ENCODE measurements at places on chromosomes 3 and 15.

DNA sequence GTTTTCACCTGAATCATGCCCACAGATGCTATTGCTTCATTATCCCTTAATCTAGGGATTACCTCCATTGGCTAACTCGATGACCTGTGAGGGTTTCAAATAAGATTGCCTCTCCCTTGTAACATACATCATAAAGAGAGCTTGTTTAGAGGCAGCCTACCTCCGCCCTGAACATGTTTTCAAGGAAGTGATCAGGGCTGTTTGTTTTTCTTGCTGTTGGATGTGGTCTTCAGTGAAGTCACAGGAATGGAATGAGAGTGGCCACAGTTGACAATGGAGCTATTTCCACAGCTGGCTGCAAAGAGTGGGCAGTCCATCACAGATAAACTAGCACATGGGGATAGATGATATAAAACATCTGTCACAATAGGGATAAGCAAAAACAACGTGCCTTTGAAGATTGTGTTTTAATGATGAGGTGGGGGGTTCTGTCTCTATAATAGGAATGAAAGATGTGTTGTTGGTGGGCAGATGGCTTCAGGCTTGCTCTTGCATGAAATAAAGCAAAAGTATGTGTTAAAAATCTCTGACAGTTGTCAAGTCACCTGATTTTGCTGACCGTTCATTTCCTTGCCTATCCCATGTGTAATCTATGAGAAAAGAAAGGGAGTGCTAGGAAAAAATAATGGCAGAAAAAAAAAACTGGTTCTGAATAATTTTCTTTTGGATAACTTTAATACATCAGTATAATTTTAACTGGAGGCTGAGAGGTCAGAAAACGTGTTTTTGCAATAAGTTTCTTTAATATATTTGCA, 642.3 kb downstream of the RBMS3 start:
- DNase-seq = no peak

DNA sequence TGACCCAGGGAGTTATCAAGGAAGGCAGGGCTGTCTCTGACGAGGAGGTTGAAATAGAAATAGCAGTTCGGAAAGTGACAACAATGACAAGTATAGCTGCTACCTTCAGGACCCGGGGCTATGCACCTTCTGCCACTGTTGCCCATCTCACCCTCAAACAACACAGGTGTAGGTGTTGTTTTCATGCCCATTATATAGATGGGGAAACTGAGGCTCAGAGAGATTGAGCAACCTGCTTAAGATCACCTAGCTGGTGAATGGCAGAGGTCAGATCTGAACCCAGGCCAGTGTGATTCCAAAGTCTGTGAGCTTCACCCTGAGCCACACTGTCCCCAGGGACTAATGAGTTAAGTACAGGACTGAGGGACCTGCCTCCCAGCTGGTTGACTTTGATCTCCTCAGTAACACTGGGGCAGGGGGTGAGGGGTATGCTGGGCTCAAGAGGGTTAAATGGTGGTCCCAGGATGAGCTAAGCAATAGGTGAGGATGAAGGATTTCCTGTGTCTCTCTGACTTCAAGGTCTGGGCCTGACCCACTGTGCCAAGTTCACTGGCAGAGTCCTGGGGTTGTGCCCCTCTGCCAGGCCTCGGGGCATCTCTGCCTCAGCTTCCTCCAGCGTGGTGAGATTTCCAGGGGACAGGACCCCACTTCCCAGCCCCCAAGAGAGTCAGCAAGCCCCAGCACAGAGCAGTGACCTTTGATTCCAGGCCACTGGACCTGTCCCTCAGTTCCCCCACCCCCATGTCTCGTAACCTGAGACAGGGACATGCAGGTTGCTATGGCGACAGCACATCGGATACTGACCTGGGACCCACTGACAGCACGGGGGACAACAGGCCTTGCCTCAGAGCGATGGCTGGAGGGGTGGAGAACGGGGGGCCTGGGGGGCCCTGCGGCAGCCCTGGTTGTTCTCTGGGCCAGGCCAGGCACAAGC, 35.0 kb downstream of the ATP2B2 start:
- no peak for DNase-seq

DNA sequence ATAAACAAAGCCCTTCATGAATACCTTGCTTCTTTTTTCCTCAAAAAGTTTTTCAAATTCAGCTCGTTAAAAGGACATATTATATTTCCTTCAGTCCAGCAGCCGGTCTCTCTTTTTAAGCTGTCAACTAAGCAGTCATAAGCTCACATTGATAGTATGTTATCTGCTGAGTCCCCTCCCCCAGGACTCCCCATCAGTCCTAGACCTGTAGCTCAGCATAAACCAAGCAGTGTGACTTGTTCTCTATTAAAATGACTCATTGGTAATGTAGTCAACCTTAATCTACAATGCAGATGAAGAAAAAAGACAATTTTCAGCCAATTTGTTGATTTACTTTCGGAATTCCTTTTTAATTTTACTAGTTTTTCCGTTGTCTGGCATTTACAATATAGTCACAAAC, 483.8 kb downstream of the MECOM start:
- no peak for DNase-seq

DNA sequence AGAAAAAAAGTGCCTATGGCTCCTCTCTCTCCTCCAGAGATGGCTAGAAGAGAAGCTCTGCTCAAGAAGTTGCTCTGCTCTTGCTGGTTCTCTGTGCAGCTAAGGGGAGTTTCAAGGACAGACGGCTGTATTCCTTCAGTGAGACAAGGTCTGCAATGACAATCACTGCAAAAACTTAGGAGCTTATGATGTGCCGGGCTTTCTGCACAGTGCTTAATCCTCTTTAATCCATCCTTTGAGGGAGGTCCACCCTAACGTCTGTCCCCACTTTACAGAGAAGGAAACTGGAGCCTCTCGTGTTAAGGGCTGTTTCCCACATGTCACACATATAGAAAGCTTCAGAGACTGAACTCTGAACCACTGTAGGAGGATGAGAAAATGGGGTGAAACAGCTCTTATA, 260.6 kb downstream of the MEX3B start:
- no peak for DNase-seq

- no peak for DNase-seq
These were observed 38.1 kb upstream of the CD200R1L start for GRCh38 chr3:112884678-112885290.

GRCh38 chr15:100733101-100733842, 130.9 kb downstream of the ASB7 start:
- DNase-seq = no peak

DNA sequence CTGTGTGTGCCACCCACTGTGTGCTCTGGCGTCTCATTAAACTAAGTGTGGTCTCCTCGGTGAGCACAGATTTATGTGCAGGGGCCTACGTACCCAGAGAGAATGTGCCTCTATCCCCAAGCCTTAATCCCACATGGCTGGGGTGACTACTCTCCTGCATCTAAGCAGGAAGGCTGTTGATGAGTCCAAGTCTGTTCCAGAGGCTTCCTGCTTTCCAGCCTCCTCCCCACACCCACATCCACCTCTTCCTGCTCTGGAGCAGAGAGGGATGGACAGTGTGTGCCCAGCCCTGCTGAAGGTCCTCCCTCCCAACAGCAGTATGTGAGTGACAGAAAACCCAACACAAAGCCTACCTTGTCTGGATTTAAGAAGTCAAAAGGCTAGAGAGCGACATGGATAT, 38.8 kb upstream of the BCL2L10 start:
- DNase-seq = no peak

GRCh38 chr3:23805633-23806533, at the start of gene UBE2E1:
TSS of gene UBE2E1 (plus strand) at chr3:23805955. CDS start at chr3:23807270, 1,315 bp downstream.
- no peak for DNase-seq

GRCh38 chr3:27591312-27592210, 107.4 kb upstream of the SLC4A7 start:
- DNase-seq = no peak

DNA sequence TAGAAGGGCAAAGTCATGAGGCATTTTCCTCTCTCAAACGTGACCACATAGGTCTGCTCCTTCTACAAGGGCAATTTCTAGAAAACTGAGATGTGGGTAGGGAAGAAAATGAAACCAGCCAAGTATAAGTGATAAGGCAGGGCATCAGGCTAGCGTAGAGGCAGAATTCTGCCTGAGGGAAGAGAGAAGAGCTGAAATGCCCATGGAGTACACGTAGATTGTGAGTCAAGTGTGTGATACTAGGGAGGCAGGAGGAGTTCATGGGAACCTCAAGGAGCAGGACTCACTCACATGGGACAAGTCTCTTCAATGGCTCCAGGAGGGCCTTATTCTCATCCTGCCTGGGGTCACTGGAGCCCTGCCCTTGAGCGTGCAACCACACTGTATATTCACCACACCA, 34.9 kb upstream of the PPP4R2 start:
- DNase-seq = no peak

GRCh38 chr3:123632161-123632655, 47.4 kb upstream of the HACD2 start:
- DNase-seq = no peak

Measured in activated CD8-positive, alpha-beta memory T cell treated with anti-CD3 and anti-CD28 coated beads for 48 hours (primary cell).